EL (cell line): ENCODE measurements at places on chromosomes 2 and 18.
A peak's percentile ranks its signal among the peaks of the same experiment; 100 is the strongest.

- DNase-seq, result peak; percentile 29
Measured at GRCh38 chr2:180655393-180655792, 325.0 kb upstream of the UBE2E3 start.

DNA sequence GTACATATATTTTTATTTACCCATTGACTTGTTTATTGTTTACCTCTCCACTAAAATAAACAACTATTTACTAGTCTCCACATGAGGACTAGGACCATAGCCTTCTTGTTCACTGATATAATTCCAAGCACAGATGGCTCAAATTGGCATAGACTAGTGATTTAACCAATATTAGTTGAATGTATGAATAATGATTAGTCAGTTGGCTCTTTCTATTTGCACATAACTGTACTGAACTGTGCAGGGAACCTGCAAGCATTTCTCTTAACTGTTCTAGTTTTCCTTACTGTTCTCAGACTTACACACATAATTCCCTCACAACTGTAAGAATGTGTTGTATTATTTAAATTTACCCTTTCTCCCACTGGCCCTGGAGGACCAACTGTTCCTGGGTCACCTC is 91.9 kb downstream of the COL3A1 start:
- DNase-seq, result no peak

GRCh38 chr2:226524381-226524843 is 275.2 kb downstream of the IRS1 start:
- DNase-seq, result peak; percentile 84

GRCh38 chr2:16745466-16745865 is 79.8 kb upstream of the CYRIA start:
- DNase-seq, result no peak

DNA sequence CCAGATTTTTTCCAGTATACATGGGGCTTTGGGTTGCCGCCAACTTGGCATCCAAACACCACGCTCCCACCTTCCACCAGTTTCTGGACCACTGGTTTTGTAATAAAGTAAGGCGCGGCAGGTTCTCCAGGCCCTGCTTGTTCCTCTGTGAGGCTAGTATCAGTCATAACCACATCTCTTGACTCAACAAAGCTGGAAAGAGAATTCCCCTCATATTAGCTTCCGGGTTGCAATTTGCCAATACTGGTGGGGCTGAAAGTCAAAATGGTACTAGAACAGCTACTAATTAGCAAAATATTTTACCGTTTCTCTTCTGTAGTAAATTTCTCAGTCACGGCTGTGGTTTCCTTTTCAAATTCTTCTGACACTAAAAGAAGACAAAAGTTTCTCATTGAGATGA is 25.0 kb downstream of the TTN start:
- no peak for DNase-seq

DNA sequence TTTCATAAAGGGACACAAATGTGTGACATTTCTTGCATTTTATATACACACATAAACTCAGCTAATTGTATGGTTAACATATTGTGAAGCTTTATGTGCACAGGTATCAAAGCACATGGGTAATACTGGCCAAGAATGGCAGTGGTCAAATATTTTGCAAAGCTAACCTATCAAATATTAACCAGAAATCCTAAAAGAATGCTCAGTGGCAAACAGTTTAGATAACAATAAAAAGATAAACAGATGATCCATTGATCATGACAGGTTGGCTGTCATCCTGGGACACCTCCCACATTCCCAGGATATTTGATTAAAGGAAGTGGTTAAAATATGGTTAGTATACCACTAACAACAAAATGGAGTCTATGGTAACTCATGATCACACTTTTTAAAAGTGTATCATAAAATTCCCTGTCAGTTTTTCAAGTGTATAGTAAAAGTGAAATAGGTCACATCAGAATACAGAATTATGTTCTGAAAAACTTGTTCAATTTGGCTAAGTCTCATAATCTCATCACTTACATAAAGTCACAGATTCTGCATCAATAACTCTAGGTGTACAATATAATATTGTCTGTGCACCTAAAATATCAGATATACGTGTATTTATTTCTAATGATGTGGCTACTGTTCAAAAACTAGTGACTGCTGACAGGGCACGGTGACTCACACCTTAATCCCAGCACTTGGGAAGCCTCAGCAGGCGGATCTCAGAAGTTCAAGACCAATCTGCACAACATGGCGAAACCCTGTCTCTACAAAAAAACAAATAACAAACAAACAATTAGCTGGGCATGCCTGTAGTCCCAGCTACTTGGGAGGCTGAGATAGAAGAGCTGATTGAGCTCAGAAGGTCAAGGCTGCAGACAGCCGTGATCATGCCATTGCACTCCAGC is 48.9 kb downstream of the CDH2 start:
- DNase-seq, result peak; percentile 55

GRCh38 chr2:152582081-152582480 is 135.2 kb downstream of the PRPF40A start:
- DNase-seq, result no peak
